ENCODE measurements at places on chromosomes 12 and 14.

DNA sequence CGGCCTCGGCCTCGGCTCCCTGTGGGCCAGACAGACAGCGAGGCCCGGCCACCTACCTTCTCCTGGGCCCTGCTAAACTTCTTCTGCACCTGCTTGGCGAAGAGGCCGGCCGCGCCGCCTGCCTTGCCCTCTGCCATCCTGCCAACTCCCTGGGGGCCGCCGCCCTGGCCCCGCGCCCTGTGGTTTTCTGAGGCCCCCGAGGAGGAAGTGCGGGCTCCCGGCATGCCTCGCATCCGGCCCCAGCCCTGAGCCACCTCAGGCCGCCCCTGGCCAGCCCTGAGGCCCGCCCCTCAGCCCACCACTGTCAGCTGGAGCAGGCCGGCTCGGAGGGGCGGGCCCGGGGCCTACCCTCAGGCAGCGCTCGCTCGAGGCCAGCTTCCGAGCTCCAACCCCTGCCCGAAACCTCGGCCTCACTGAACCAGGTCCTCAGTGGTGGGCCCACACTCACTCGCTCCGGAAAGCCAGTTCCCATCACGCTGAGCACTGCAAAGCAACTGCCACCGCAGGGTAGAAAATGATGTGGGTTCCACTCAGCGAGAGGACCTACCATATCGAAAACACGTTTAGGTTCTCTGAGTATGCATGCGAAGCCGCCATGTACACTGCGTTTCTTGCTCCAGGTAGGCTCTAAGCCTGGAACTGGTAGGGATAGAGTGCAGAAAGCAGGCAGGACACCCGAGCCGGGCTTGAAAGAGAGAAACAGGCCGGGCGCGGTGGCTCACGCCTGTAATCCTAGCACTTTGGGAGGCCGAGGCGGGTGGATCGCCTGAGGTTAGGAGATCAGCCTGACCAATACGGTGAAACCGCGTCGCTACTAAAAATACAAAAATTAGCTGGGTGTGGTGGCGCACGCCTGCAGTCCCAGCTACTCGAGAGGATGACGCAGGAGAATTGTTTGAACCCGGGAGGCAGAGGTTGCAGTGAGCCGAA, at the start of gene BIN2:
BIN2 (minus strand) TSS at position 209 of the 930 bp plus-strand sequence; CDS start at position 137, 72 bp downstream.
- peaks cover 77% of the 10 kb centered on the region for H3K4me1 ChIP-seq
- H3K4me3 ChIP-seq = peak within 1 kb of the TSS; percentile 87
- peaks cover 2% of the 10 kb centered on the region for H3K36me3 ChIP-seq

DNA sequence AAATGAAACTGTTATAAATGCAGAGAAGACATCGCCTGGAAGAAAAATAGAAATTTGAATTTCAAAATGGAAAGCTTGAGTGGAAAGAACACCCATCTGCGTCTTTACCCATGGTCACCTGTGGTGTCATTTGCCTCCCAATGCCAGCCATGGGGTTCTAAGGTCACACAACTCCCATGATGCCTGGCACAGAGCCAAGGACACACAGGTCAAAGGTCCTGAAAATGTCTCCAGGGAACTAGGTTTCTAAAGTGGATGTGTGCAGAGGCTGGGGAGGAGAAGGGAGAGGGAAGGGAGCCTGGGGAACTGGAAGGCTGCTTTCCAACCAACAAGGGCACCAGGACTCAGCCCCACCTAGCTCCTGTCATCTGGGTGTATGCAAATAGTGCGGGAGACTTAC, 724.0 kb upstream of the TMEM132C start:
- H3K27me3 ChIP-seq = no peaks in the 10 kb centered on the region
- H3K4me3 ChIP-seq = no peak overlapping the region

DNA sequence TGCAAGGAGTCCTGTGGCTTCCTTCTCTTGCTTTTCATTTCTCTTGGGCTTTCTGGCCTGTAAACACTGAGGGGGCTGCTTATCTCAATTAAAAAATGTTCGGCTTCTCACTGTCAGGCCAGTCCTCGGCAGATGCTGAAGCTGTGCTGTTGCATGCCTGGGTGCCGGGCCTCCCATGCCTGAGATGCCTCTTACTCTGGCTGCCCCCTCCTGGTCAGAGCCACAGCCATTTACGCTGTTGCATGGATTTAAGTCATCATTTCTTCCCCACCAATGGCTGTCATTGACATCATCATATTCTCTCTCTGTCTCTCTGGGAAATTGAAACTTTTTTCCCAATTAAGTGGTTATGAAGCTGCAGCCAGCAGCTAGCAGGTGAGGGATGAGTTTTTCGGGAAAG, 53.7 kb downstream of the FOXN4 start:
- no peak overlapping the region for H3K4me3 ChIP-seq
- H3K27ac ChIP-seq = peak overlapping the region; percentile 25
- no peaks in the 10 kb centered on the region for H3K27me3 ChIP-seq
- H3K36me3 ChIP-seq = peaks cover 57% of the 10 kb centered on the region
- no peak for DNase-seq

GRCh38 chr12:26056335-26056734, 68.5 kb downstream of the BHLHE41 start:
- H3K4me1 ChIP-seq = no peaks in the 10 kb centered on the region
- H3K4me3 ChIP-seq = no peak overlapping the region
- DNase-seq = no peak
- no peak overlapping the region for H3K27ac ChIP-seq

DNA sequence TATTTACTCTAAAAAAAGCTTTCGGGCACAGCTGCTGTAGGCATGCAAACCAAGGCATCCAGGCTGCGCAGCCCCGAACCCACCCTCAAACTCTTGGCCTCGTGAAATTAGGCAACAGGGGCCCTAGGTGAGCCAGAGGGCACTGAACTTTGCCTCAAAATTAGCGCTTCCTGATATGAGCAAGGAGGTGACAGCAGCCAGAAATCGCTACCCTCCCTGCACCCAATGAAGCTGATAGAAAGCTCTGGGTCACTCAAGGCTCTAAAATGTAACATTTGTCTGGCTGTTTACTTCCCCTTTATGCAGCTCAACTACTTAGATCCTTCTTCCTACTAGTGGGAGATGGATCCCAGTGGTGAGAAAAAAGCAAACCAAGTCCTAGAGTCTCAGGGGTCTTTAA, 61.8 kb downstream of the PITPNM2 start:
- H3K4me1 ChIP-seq = peaks cover 70% of the 10 kb centered on the region
- no peaks in the 10 kb centered on the region for H3K27me3 ChIP-seq
- DNase-seq = no peak
- peak overlapping the region; percentile 68 for H3K27ac ChIP-seq

GRCh38 chr12:117417004-117417403, 55.6 kb upstream of the NOS1 start:
- no peak overlapping the region for H3K27ac ChIP-seq
- H3K36me3 ChIP-seq = no peaks in the 10 kb centered on the region
- DNase-seq = no peak
- H3K27me3 ChIP-seq = peaks cover 1% of the 10 kb centered on the region

DNA sequence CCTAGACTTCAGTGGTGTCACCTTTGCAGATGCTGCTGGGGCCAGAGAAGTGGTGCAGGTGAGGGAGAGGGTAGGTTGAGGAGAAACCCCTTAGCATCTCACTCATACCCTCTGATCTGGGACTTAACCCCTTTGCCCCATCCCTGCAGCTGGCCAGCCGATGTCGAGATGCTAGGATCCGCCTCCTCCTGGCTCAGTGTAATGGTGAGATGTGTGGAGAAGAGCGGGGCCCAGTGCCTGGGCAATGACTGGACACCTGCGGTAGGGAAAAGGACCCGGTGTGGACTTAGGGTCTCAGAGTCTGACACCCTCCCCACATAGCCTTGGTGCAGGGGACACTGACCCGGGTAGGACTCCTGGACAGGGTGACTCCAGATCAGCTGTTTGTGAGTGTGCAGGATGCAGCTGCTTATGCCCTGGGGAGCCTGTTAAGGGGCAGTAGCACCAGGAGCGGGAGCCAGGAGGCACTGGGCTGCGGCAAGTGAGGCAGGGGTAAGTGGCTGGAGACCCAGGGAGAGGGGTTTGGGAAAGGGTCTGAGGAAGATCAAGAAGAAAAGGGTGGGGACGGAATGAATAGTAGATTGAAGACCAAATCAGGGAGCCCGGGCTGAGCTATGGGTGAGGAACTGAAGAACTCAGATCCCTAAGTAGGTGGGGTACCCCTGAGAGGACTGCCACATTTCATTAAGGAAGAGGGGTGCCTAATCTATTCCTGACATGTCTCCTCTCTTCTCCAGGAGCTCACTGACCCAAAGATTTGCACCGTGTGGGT, 7.6 kb downstream of the B4GALNT1 start:
- no peaks in the 10 kb centered on the region for H3K36me3 ChIP-seq
- H3K4me1 ChIP-seq = peaks cover 46% of the 10 kb centered on the region
- no peak overlapping the region for H3K27ac ChIP-seq
- peaks cover 100% of the 10 kb centered on the region for H3K27me3 ChIP-seq
- H3K4me3 ChIP-seq = no peak overlapping the region
- no peak for DNase-seq

GRCh38 chr12:520119-520518, 60.4 kb downstream of the B4GALNT3 start:
- H3K4me3 ChIP-seq = no peak overlapping the region
- H3K27me3 ChIP-seq = peaks cover 20% of the 10 kb centered on the region
- no peak for DNase-seq
- no peaks in the 10 kb centered on the region for H3K4me1 ChIP-seq

DNA sequence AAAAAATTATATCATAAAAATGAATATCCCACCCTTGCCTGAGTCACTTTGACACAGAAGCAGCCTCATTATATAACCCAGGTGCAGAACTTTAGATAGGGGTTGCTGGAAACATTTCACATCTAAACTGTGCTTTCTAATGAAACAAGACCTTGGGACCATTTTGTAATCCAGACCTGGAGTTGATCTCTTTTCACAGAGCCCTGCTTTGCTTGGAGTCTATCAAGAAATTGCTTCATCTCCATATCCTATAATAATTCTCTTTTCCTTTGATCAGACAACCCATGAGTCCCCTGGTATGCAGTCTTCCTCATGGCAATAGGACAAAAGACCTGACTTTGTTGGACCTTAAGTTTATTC, 76.3 kb downstream of the HSD17B6 start:
- no peaks in the 10 kb centered on the region for H3K36me3 ChIP-seq
- no peak overlapping the region for H3K27ac ChIP-seq
- H3K27me3 ChIP-seq = peaks cover 7% of the 10 kb centered on the region
- H3K4me3 ChIP-seq = no peak overlapping the region
- H3K4me1 ChIP-seq = peaks cover 17% of the 10 kb centered on the region

DNA sequence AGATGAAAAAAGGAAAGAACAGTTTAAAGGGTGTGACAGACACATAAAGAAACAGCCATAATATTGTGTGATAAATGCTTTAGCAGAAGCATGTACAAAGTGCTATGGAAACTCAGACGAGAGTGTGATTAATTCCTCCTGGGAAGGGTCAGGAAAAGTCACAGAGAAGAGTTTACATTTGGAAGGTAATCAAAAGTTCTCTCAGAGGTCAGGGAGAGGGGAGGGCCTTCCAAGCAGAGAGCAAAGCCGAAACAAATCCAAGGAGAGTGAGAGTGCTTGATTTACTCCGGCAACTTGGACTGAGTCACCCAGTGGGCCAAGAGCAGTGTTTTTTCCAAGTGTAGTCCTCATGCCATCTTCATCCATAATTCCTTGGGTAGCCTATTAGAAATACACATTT, 108.3 kb downstream of the IGF1 start:
- no peak overlapping the region for H3K4me3 ChIP-seq
- H3K4me1 ChIP-seq = peaks cover 5% of the 10 kb centered on the region
- peaks cover 6% of the 10 kb centered on the region for H3K27me3 ChIP-seq
- DNase-seq = no peak
- no peaks in the 10 kb centered on the region for H3K36me3 ChIP-seq
- no peak overlapping the region for H3K27ac ChIP-seq

- peaks cover 64% of the 10 kb centered on the region for H3K4me1 ChIP-seq
- H3K27me3 ChIP-seq = no peaks in the 10 kb centered on the region
- DNase-seq = peak; percentile 75
- peak overlapping the region; percentile 100 for H3K27ac ChIP-seq
- H3K36me3 ChIP-seq = peaks cover 7% of the 10 kb centered on the region
Observed at GRCh38 chr14:50061664-50062437, 54.5 kb downstream of the VCPKMT start.

GRCh38 chr14:93322929-93323599, 9.8 kb downstream of the BTBD7 start:
- H3K27ac ChIP-seq = peak overlapping the region; percentile 51
- no peak overlapping the region for H3K4me3 ChIP-seq
- H3K27me3 ChIP-seq = no peaks in the 10 kb centered on the region
- peaks cover 81% of the 10 kb centered on the region for H3K4me1 ChIP-seq
- no peak for DNase-seq
- H3K36me3 ChIP-seq = peaks cover 13% of the 10 kb centered on the region

DNA sequence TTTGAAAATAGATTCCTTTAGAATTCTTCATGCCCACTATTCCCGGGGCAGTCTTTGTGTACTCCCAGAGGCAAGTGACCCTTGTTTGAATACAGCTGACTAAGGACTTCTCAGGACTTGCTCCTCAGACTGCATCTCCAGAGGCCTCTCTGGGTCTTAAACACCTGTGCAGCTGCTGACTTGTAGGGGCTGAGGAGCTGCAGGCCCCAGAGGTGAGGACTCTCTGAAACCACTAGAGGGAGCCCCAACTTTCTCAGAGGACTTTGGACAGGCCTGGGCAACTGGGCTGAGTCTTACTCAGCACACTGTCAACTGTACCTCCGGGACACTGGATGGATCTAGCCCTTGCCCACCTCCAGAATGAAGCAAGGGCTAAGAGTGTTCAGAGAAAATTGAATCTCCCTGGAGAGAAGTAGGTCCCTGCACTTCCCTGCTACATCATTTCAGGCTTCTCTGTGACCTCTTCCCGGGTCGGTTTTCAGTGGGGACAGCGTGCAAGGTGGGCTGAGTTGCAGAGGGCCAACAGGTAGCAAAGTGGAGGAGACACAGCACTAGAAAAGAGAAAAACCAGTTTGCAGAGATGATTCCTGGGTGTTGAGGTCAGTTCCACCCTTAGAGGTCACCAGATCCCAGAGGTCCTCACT, 164.6 kb downstream of the TMEM117 start:
- H3K27ac ChIP-seq = no peak overlapping the region
- no peaks in the 10 kb centered on the region for H3K4me1 ChIP-seq
- DNase-seq = peak; percentile 9
- no peak overlapping the region for H3K4me3 ChIP-seq
- H3K36me3 ChIP-seq = peaks cover 6% of the 10 kb centered on the region

DNA sequence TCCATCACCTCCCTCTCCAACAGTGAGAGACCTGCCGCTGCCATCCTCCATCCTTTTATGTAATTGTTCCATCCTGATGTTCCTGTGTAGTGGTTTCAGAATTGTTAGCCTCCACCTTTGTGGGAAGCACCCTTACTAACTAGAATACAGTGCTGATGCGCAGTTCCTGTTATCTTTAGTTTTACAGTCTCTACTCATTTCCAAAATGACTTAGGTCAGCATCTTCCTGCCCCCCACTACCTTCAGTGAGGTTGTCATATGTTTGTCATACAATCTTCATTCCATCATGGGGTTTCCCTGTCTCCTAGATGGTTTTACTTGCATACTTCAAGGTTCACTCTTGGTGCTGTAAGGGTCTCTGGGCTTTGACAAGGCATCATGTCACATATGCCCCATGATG, 69.8 kb downstream of the EML1 start:
- H3K27me3 ChIP-seq = peaks cover 37% of the 10 kb centered on the region
- no peaks in the 10 kb centered on the region for H3K36me3 ChIP-seq
- H3K27ac ChIP-seq = no peak overlapping the region

GRCh38 chr14:32938719-32939253, at the start of gene NPAS3:
Gene NPAS3, plus strand, starts transcription at chr14:32938879.
- H3K36me3 ChIP-seq = no peaks in the 10 kb centered on the region
- peak within 1 kb of the TSS; percentile 79 for H3K27ac ChIP-seq
- peaks cover 78% of the 10 kb centered on the region for H3K27me3 ChIP-seq

All from stimulated activated naive B cell treated with anti-CD40 and anti-IgM and Interleukin-4, amounts not matched to agents 10 μg/mL and 1 μg/mL and 100 μg/mL, for 72 hours (primary cell).